ENCODE measurements at places on chromosomes 5 and 9.

DNA sequence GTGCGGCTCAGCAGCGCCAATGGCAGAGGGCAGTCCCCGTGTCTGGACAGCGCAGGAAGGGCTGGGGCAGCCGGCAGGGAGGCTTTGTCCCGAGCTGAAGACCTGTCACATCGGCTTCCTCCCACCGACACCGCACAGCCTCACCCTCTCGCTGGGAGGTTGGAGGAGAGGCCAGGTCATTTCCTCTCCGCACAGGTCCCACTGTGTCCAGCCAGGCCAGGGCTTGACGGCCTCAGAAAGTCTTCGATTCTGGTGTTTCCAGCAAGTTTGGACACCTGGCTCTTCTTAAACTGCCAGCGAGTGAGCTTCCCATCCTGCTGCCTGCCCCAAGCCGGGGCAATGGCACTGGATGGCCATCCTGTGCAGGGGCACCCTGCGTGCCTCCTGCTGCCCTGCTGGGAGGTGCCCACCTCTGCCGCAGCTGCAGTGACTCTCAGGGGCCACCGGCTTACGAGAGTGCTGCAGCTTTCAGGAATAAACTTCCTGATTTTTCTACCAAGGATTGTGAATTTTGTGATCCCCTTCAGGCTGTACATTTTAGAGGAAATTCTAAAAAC lies 33.9 kb downstream of the AHRR start:
- DNase-seq: no peak

DNA sequence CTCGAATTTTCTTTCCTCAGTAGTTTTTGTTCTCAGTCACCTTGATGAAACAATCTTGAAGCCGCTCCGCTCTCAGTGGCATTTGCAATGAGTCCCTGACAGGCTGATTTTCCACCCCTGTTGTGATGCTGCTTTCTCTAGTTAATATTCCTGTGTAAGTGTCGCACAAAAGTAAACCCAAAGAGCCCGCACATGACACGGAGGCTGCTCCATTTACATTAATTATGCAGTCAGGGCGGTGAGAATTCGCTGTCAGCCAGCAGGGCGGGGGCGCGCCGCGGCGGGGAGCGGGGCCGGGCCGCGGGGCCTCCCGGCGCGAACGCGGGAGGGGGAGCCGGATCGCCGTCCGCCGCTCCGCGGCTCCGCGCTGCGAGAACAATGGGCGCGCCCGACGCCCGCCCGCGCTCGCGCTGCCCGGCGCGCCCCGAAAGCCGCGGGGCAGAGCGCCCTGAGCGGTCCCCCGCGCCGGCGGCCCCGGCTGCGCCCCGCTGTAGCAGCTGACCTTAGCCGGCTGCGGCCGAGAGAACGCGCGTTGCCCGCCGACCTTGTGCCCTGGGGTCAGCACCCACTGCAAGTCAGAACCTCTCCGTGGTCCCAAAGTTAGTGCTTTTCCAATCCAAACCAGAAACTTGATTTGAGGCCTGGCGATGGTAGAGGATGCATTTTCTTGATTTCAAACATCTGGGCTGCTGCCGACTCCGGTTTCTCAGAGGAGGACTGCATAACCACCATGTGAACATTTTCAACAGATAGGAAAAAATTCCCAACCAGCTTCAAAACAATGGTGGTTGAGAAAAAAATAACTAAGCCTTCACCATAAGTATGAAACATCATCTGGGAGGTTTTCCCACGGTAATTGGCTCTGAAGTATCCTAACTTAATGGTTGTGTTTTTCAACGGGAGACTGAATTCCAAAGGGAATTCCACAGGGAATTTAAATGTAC lies 142.6 kb downstream of the PBX3 start:
- DNase-seq: peak; percentile 16

DNA sequence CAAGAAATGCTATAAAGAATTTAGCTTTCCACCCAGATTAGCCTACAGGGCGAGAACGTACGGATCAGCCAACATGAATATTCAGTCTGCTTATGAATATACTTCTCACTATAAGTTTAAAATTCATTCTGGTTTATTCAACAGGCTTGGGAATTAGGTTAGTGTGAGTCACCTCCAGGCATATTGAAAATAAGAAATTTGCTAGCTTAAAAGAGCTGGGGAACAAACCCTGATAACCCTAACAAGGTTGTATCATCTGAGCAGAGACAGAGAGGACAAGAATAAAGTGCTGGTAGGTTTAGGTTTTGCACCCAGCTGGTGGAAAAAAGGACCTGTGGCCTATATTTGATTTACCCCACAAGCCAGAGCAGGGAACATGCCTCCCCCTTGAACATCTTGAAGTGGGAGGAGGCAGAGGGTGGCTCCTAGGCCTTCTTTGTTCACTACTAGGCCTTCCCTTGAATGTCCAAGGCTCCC lies 12.3 kb downstream of the FNBP1 start:
- no peak for DNase-seq

DNA sequence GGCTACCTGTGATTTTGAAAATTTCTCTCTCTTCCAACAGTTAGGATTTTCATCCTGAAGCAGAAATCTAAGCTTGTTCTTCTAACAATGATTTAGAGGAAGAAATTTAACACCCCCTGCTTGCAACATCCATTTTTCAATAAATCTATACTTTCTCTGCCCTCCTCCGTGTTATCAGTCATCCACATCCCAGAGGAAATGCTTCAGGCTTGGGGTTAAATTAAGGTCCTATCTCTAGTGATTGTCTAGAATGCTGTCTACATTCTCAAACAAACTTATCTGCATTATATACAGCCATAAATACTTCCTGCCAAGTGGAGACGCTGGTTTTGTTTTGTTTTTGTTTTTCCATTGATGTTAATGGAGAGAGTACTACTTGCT lies 371.0 kb downstream of the CSNK1G3 start:
- DNase-seq: no peak

- no peak for DNase-seq
Observed at GRCh38 chr9:106875529-106875928, 12.6 kb downstream of the ZNF462 start.

DNA sequence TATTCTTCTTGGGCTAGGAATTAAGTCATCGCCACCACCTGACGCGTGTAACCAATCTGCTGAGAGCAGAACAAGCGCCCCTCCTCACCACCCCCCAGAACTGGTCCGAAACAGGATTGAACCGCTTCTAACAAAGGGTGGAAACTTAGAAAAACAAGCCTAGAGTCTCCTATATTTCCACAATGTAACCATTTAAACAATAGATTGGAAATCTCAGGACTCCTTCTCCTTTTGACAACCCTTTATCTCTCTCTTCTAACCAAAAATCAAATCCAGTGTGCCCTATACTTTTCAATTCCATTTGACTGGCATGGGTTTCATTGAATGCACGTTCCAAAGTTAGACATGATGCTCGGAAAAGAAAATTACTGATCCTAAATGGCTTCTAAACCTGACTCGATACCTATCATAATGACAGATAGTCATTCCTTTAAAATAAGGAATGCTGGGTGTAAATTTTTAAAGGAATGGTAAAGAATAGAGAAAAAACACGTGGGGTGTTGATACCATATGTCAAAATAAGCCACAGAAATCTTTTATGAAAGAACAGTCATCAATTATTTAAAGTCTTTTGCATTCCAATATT lies 1.2 kb downstream of the ARRDC3 start:
- peak; percentile 88 for DNase-seq

GRCh38 chr5:31987985-31988710 lies 186.0 kb downstream of the GOLPH3 start:
- no peak for DNase-seq

DNA sequence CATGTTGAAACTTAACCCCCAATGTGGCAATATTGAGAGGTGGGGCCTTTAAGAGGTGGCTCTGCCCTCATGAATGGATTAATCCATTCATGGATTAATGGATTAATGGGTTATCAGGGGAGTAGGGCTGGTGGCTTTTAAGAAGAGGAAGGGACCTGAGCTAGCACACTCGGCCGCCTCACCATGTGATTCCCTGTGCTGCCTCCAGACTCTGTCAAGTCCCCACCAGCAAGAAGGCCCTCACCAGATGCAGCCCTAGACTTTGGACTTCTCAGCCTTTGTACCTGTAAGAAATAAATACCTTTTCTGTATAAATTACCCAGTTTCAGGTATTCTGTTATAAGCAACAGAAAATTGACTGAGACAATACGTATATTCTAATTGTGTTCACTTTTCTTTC lies 272.2 kb upstream of the DMRT1 start:
- DNase-seq: no peak

DNA sequence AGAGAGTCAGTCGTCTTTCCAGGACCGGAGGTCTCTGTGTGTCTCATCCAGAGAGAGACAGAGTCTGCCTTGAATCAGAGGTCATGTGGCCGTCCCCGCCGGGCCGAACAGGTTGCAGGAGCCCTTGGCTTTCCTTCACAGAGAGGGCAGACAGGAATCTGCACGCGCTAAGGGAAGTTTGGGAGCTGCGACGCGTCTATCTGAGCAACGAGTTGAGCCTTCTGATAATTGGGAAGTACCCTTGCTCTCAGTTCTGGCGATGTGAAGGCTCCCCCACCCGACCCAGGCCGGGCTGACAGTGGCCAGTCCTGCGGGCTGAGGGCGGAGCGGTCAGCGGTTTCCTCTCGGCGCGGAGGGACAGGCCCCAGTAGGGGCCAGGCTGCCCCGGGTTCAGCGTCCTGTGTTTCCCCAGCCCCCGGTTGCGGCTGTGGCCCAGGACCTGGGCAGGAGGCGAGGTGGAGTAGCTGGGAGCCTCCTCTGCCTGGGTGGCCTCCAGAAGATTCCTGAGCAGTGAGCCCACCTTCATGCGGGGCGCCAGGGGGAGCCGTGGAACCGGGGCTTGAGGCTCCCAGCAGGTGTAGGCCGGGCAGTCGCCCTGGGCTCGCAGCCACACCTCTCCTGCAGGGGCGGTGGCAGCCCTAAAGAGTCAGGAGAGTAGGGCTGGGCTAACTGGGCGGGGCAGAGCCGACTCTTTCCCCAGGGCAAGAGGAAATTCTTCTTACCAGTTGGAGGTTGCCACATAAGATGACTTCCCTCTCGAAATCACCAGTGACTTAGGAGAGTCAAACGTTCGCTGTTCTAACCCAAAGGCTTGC lies 13.9 kb downstream of the NR2F1 start:
- no peak for DNase-seq
